ENCODE measurements at places on chromosomes 11 and 22. TPM values are rescaled to one million over a fixed set of nuclear protein-coding genes. Genes with fewer than 3 reads are reported as not detected.

DNA sequence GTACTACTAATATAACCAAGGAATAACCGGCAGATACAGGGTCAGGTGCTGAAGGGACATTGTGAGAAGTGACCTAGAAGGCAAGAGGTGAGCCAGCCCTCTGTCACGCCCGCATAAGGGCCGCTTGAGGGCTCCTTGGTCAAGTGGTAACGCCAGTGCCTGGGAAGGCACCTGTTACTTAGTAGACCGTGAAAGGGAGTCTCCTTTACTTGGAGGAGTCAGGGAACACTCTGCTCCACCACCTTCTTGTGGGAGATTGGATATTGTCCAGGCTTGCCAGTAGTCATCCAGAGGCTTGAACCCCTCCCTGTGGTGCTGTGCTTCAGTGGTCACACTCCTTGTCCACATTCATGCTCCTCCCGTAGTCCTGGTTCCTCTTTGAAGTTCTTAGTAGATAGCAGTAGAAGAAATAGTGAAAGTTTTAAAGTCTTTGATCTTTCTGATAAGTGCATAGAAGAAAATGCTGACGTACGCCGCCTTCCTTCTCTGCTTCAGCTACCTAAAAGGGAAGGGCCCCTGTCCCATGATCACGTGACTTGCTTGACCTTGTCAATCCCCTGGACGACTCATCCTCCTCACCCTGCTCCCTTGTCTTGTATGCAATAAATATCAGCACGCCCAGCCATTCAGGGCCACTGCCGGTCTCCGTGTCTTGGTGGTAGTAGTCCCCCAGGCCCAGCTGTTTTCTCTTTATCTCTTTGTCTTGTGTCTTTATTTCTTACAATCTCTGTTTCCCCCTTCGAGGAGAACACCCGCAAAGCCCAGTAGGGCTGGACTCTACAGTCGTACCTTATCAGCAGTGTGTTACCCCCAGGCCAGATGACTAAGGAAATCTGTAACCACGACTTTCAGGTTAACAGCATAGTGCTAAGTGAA lies 6.1 kb downstream of the NUP50 start:
- no peak for ATAC-seq

GRCh38 chr22:31090217-31091085 lies 9.3 kb downstream of the SMTN start:
- no peak for ATAC-seq

DNA sequence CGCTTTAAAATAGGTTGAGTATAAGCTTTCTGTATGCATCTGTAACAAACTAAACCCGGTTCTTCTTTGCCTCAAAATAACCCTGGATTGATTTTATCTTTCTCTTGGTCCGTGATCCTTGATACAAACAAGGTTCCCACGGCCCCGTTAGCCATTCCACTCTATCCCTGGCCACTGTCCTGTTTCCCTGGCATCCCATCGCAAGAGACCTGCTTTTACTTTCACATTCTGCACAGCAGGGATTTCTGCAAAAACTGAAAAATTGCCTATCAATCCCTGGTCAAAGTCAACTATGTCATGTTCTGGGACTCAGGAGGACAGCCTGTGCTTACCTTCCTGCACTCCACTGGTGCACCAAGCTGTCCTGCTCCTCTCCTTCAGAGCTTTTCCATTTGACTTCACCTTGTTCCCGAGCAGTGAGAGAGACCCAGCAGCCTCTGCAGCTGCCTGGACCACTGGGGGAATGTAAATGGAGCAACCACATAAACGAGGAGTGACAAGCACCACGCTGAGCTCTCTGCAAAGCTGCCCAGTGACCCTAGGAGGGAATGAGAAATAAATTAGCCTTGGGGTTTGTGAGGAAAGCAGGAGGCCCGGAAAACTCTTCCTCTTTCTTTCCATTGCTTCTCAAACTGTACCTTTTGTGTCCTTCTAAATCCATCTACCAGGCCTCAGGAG lies 175.9 kb downstream of the NTM start:
- no peak for ATAC-seq

Gene BAIAP2L2
- total RNA-seq: 4.5 TPM

Gene OR51B5
- total RNA-seq: not detected

Data from esophagus mucosa (tissue), 1 donor.